ENCODE measurements at places on chromosomes 2 and 18.
A peak's percentile ranks its signal among the peaks of the same experiment; 100 is the strongest.

DNA sequence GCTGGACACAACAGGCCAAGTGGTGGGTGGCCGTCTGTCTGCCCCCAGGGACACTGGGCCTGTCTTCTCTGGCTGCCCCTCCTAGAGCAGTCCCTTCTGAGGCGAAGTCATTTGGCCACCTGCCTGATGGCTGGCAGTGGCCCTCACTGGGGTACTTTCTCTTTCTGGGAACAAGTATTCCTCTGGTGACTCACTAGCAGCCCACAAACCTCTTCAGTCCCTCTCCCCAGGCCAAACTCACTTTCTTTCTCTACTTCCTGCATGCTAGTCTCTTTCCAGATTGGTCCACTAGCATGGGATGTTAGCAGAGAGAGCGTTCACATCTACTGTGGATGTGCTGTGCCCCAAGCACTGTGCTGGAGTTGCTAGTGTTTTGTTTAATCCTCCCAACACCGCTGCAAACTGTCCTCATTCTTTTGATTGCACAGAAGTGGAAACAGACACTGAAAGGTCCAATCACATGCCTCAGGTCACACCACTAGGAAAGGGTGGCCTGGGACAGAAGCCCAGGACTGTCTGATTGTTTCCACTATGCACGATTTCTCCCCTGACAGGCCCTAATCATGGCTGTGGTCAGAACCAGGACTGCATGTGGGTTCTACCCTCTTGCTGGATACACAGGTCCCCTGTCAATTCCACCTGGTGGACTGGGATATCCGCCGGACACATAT, 5.2 kb downstream of the DYSF start:
- DNase-seq = no peak

DNA sequence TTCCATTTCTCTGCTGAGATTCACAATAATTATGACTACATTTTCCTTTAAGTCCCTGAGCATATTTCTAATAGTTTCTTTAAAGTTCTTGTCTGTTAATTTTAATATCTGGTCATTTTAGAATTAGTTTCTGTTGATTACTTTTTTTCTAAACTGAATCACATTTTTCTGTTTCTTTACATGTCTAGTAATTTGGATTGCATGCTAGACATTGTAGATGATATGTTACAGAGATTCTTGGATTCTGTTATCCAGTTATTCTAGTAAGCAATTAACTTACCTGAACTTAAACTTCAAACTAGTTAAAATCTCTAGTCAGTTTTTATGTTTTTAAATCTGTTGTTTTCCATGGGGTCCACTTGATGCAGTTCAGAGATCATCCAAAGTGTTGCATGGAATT, 214.0 kb downstream of the MYO1B start:
- no peak for DNase-seq

- DNase-seq = no peak
These were observed 71.1 kb downstream of the LDLRAD4 start for GRCh38 chr18:13289481-13290205.

DNA sequence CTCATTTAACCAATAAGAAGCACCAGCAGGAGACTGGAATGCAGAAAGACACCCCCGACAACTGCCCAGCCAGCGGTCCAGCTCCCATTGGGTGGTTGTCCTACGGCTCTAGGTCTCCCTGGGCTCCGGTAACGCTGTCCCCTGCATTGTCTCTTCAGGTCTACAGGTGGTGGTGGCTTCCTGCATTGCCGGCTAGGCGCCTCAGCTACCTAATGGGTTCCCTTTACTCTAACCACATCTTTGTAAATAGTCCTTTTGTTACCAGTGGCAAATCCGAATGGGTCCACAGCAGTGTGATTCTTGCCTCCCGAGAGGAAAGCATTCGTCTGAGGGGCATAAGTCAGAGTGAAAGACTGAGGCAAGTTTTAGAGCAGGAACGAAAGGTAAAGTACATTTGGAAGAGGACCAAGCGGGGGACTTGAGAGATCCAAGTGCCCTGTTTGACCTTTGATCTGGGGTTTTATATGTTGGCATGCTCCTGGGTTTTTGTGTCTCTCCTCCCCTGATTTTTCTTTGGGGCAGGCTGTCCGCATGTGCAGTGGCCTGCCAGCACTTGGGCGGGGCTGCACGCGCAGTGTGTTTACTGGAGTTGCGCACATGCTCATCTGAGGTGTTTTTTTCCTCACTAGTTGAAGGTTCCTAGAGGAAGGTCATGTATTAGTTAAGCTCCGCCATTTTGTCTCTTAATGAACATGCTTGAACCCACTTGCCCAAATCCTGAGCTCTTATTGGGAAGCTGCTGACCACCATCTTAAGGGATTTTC, 11.0 kb downstream of the FABP1 start:
- DNase-seq = no peak

GRCh38 chr2:80293039-80293438, 11.5 kb downstream of the LRRTM1 start:
- no peak for DNase-seq

GRCh38 chr2:238287737-238288649, at the start of gene PER2:
PER2 (minus strand) TSS chr2:238288610; CDS start chr2:238277936, 10,674 bp downstream.
- peak; percentile 34 for DNase-seq

GRCh38 chr2:105328281-105329196, 996 bp downstream of the TGFBRAP1 start:
- peak; percentile 56 for DNase-seq

- DNase-seq = no peak
These were observed 111.7 kb upstream of the CSRNP3 start for GRCh38 chr2:165357758-165358157.

DNA sequence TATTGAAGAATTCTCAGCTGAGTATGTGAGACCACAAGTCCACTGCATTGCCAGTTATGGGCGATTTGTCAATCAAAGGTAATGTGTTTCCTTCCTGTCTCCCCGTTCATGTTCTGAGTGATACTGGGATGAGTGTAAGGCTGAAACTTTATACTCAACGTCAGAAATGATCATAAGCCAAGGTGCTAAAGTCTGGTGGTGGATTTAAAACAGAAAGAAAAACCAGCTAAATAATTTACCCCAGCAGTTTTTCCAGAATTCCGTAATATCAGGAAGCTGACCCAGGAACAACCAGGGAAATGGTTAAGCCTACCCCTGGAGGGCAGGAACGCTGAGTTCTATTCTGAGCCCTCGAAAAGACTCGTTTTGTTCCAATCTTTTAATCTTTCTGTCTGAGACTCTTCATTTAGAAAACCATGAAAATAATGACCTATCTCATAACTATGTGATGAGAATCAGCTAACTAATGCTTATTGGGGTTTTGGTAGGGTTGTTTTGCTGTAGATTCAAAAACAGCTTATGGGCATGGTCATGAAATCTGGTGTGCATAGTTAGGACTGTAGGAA, 149.6 kb downstream of the LAMA3 start:
- DNase-seq = no peak

DNA sequence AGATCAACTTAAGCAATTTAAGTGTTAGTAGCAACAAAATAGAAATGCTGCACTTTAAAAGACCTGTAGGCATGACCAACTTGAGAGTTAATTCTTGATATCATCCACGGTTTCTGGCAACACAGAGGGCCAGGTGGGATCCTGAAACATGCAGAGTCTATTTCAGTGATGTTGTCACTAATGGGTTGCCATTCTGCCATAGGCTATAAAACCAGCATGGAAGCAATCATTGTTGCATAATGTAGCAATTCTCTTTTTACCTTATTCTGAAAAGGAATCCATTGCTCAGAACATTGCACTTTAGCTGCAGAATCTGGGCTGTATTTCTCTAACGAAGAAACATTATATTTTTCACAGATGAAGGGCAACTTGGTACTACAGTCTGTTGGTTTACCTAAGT, 53.9 kb upstream of the CD302 start:
- DNase-seq = no peak

GRCh38 chr2:49271060-49271606, 116.8 kb upstream of the FSHR start:
- no peak for DNase-seq

DNA sequence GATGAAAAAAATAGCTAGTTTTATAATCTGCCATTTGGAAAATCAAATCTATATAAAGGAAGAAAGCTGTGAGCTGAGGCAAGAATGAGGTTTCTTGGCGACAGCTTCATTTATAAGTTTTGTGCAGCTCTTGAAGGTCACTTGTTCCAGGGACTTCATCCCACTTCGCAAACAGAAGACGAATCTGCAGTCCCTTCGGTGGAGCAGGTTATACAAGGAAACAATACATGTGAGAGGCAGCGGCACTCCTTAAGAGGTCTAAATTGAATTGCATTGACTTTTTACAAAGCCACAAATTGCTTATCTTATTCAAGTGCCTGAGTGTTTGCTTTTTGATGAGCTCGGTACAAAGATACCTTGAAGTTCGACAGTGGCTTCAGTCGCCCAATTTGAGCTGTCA, 72.2 kb downstream of the C1QL2 start:
- no peak for DNase-seq

GRCh38 chr2:96103761-96104486, 12.4 kb downstream of the ADRA2B start:
- DNase-seq = no peak

DNA sequence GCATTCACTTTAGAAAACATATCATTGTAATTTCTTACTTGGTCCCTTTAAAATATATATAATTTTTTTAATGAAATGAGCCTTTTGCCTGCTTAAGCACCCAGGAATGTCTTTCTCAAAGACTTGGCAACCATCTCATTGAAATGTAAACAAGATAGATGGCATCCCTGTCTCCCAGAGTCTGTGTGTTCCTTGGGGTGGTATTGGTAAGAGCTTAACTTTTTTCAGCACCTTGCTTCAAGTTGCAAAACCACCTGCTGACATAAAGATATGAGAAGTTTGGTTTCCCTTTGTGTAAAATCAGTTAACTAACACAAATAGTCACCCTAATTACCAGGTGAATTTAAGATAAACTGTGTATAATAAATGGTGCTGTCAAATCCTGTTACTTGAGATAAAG, 266.9 kb downstream of the DSC3 start:
- DNase-seq = no peak

DNA sequence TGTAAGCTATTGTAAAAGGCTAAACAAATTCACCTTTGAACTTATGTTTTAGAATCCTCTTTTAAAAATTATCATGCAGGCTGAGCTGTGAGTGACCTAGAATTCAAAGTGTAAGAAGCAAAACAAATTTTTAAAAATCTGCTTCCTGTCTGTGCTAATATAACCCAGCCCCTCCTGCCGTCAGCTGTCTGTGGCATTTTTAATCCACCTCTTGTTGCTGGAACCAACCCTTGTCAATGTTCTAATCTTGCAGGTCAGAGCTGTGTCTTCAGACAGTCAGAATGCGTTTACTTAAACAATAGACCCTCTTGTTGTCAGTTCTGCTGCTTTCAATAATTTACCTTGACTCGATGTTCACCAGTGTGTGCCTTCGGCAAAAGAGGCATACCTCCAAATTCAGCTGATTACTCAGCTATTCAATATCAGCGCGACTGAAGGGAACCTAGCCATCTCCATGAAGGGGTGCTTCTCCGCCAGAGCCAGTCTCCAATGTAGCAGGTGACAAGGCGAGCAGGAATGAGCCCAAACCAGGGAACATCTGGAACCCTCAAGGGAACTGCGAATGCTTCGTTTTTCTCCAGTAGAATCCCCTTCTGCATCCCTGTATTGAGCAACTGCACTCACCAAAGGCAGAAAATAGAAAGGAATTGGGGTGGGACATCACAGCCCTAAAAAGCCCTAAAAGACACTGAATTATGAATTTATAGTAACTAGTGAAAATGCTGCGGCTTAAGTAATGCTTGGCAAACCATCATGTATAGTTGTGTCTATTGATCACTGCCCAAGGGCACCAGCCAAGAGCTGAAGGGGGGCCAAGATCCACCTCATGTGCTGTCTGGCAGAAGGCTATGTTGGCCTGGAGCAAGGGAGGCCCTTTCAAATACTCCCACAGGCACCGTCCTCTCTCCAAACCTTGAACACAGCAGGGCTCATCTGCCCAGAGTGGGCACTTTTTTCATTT, 62.5 kb downstream of the LYPD6B start:
- no peak for DNase-seq

DNA sequence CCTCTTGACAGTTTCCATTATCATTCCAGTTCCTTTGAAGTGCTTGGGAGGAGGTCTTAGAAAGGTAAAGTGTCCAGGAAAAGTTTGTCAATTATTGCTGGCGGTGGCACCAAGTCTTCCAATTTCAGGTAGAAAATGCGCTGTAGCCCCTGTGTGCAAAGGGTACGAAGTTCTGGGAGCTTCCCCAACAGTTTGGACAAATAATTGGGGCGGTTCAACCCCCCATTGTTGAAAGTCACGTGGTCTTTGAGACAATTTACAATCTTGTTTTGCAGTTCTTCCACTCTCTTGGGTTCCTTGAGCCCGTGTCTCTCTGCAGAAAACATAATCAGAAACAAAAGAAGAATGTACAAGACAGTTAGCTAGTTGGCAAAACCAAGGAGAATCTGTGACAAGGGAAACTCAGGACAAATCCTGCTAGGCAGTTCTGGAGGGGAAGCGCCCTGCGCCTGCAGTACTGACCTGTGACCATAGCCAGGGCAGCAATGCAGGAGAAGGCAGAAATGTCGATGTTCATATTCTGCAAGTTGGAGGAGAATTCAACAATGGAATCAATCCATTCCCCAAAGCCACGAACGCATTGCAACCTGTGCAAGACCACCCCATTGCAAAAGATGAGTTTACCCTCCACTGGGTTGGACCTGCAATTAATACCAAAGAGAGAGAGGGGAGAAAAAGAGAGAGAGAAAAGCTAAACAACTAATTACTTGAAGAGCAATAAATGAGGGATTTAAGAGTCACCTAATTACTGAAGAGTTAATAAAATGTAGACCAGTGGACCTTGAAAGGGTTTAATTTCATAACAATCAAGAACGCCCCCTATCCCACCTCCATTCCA, 6.6 kb downstream of the NR4A2 start:
- no peak for DNase-seq

- DNase-seq = no peak
These were observed 127.5 kb downstream of the GLI2 start for GRCh38 chr2:120863146-120863545.

- no peak for DNase-seq
These were observed 86.5 kb downstream of the TANC1 start for GRCh38 chr2:159054985-159055384.

GRCh38 chr2:102094917-102095316, 47.6 kb upstream of the IL1R1 start:
- no peak for DNase-seq

GRCh38 chr18:34297287-34297686, 72.6 kb upstream of the NOL4 start:
- no peak for DNase-seq

DNA sequence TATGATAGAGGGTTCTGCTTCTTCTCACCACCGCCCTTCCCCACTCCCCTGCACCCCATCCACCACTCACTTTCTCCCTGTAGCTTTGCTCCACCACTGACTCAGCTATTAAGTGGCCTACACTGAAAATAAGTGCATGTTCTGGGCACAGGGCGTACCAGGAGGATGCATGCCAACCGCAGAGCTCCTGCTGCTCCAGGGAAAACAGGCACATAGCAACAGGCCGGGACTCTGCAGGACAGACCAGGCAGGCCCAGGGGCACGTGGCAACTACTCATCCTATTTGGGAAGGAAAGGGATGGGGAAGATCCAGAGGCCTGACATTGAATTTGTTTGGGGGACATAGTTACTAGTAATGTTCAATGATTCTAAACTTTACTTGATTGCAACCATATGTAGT, 28.4 kb downstream of the ARL4C start:
- no peak for DNase-seq

Measured in CMK (cell line).